ENCODE measurements at places on chromosomes 6 and 20. TPM values are rescaled to one million over a fixed set of nuclear protein-coding genes. Genes with fewer than 3 reads are reported as not detected.

FAM184A gene
- 2.9 TPM for total RNA-seq

SLC22A7 gene
- not detected for total RNA-seq

DNA sequence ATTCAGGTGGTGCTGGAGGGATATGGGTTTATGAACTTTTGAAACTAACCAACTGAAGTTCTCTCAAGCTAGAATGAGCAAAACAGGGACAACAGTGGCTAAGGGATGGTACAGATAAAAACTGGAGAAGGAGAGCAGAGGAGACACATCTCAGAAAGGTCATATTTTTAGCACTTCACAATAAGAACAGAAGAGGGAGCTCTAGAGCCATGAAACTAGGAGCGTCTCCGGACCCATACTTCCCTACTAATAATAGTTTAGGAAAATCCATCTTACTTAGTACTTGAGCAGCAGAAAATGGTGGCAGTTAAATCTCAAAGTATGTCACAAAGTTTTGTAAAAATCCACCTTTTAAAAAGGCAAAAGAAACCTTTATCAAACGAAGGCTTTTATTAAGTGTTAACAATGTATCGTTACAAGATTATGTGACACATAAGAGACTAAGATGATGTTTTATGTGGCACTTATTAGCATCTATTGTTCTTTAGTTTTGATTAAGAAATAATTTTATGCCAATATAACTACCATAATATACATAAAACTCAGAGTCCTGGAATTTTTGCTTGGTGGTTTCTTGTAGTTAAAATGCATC, 278.6 kb downstream of the TBC1D32 start:
- no peak overlapping the region for H3K27ac ChIP-seq
- no peaks in the 10 kb centered on the region for H3K36me3 ChIP-seq
- no peaks in the 10 kb centered on the region for H3K4me1 ChIP-seq
- no peak for DNase-seq

- H3K36me3 ChIP-seq, result peaks cover 38% of the 10 kb centered on the region
- no peak overlapping the region for H3K27ac ChIP-seq
- H3K4me3 ChIP-seq, result no peak overlapping the region
- no peaks in the 10 kb centered on the region for H3K4me1 ChIP-seq
- DNase-seq, result no peak
These were observed 27.9 kb downstream of the GCLC start for GRCh38 chr6:53517021-53517420.

DNA sequence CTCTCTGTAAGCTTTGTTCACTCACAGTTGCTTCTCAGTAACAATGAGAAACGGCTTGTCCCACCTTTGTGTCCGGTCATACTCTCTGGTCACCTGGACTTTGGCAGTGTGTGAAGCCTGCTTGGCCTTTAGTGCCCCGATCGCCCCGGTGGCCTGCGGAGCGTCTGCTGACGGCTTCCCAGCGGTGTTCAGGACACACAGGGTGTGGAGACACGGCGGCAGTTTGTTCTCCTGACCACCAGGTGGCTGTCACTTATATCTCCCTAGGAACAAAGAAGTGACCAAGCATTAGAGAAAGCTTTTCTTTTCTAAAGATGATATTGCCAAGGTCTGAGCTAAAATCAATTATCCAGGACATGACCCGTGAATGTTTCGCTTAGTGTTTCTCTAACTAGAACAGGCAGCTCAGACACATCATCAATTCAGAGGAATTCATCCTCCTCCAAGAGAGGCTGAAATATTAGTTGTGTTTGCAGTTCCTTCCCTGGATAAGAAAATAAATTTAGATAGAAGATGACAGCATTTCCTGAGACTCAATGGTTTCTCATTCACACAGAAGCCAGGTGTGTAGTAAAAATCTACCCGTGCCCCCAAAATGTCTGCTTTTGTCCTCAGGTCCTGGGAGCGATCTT, 167.4 kb upstream of the THBS2 start:
- H3K4me1 ChIP-seq, result no peaks in the 10 kb centered on the region
- DNase-seq, result no peak
- H3K4me3 ChIP-seq, result no peak overlapping the region
- no peak overlapping the region for H3K27ac ChIP-seq
- H3K36me3 ChIP-seq, result no peaks in the 10 kb centered on the region

GRCh38 chr6:28940294-28940857, 16.6 kb upstream of the TRIM27 start:
- H3K36me3 ChIP-seq, result no peaks in the 10 kb centered on the region
- H3K4me1 ChIP-seq, result peaks cover 42% of the 10 kb centered on the region
- peak overlapping the region; percentile 55 for H3K27ac ChIP-seq
- H3K4me3 ChIP-seq, result peak overlapping the region; percentile 66

DNA sequence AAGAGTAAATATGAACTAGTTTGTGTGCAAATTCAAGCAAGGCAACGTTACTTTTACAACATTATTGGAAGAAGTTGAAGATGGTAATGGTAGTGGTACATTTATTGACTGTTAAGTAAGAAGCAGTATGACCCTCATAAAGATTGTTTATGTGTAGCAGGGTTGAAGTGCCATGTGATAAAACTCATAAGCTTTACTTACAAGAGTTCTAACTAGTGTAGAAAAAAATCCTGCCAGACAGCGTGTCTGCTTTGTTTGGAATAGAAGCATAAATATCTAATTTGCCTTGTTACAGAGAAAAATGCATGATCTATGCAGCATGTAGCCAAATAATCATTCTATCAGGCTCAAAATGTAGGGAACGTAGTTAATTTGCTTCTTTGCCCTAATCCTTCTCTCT, 450.8 kb upstream of the SOX4 start:
- no peaks in the 10 kb centered on the region for H3K27me3 ChIP-seq

- H3K4me3 ChIP-seq, result no peak overlapping the region
- peaks cover 7% of the 10 kb centered on the region for H3K4me1 ChIP-seq
- H3K36me3 ChIP-seq, result peaks cover 28% of the 10 kb centered on the region
- H3K27ac ChIP-seq, result no peak overlapping the region
These were observed 38.1 kb downstream of the BICRAL start for GRCh38 chr6:42819803-42820511.

DNA sequence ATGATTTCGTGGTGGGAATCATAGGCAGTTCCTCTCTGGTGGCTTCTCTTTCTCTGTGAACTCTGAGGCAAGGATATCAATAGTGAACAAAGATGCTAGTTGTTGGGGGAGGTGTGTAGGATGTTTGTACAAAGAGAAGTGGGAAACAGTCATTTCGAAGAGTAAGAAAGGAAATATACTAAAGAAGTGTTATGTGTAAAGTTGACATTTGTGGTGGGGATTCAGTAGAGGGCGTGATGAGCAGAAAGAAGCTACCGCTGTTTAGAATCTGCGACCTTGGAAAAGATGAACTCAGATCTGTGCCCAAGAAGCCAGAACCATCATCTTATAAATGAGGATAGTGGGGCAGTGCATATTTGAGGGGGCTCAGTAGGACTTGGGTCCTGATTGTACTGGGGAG, 11.4 kb downstream of the SLC35F1 start:
- no peak overlapping the region for H3K4me3 ChIP-seq
- H3K27me3 ChIP-seq, result peaks cover 37% of the 10 kb centered on the region
- peaks cover 6% of the 10 kb centered on the region for H3K4me1 ChIP-seq
- no peak overlapping the region for H3K27ac ChIP-seq
- H3K36me3 ChIP-seq, result no peaks in the 10 kb centered on the region

GRCh38 chr6:149923327-149923986, 536 bp upstream of the RAET1G start:
- H3K36me3 ChIP-seq, result no peaks in the 10 kb centered on the region
- no peak overlapping the region for H3K27ac ChIP-seq
- peaks cover 31% of the 10 kb centered on the region for H3K4me1 ChIP-seq
- DNase-seq, result no peak

DNA sequence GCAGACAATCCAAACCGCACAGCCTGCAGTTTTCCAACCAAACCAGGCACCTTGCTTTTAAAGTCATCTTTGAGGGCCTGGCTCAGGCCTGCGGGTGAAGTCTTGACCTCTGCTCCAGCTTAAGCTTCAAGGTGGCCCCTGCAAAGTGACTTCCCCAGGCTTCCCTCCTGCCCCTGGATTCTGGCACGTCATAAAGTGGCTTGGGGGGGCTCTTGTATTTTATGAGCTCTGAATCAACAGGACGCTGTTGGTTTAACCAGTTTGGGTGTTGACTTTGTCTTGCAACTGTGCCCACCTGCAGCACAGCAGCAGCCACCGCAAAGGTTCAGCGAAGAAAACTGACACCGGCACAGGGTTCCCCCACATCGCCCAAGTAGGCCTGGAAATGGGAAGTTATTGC, 81.2 kb downstream of the NFATC2 start:
- H3K4me3 ChIP-seq, result no peak overlapping the region
- DNase-seq, result no peak
- peaks cover 69% of the 10 kb centered on the region for H3K36me3 ChIP-seq
- no peak overlapping the region for H3K27ac ChIP-seq
- no peaks in the 10 kb centered on the region for H3K27me3 ChIP-seq

GRCh38 chr6:72689107-72689954, 67.5 kb downstream of the KCNQ5 start:
- no peaks in the 10 kb centered on the region for H3K36me3 ChIP-seq
- no peak for DNase-seq
- no peaks in the 10 kb centered on the region for H3K27me3 ChIP-seq
- no peaks in the 10 kb centered on the region for H3K4me1 ChIP-seq
- no peak overlapping the region for H3K4me3 ChIP-seq

DNA sequence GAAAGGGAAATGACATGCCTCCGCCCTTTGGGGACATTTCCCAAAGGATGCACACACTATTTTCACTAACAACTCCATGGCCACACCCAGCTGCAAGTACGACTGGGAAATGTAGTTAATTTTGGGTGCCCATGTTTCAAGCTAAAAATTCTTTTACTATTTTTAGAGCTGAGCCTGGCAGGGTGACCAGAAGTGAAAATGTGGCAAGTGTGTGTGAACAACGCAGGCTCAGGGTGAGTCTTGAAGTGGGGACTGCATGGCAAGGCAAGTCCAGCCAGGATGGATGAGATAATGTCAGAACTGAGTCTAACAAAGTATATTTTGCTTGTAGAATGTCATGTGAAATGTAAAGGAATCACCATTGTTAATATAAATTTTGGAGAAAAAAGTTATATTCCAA, 17.0 kb upstream of the CD109 start:
- H3K27me3 ChIP-seq, result no peaks in the 10 kb centered on the region
- H3K4me1 ChIP-seq, result no peaks in the 10 kb centered on the region
- no peak overlapping the region for H3K27ac ChIP-seq

GRCh38 chr20:16387666-16388065, 185.6 kb downstream of the KIF16B start:
- no peak overlapping the region for H3K4me3 ChIP-seq
- DNase-seq, result no peak
- H3K27me3 ChIP-seq, result no peaks in the 10 kb centered on the region
- H3K36me3 ChIP-seq, result no peaks in the 10 kb centered on the region
- H3K4me1 ChIP-seq, result no peaks in the 10 kb centered on the region

DNA sequence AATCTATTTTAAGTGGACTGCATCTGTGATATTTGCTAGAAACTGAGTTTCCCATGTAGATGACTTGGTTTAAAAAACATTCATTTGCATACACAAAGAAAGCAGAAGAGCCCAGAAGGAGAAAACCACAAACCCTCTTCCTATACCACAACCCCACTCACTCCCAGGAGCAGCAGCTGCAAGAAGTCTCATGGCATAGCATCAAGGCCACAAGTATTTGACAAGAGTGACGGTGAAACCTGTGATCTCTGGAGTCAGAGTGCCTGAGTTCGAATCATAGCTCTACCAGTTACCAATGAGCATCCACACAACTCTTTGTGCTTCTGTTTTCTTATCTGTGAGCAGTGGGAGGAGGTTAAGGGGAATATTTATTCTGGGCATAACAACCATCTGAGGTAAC, 44.7 kb upstream of the SIRPG start:
- no peak for DNase-seq
- no peaks in the 10 kb centered on the region for H3K36me3 ChIP-seq
- no peaks in the 10 kb centered on the region for H3K27me3 ChIP-seq
- H3K4me3 ChIP-seq, result no peak overlapping the region
- H3K4me1 ChIP-seq, result peaks cover under 1% of the 10 kb centered on the region

DNA sequence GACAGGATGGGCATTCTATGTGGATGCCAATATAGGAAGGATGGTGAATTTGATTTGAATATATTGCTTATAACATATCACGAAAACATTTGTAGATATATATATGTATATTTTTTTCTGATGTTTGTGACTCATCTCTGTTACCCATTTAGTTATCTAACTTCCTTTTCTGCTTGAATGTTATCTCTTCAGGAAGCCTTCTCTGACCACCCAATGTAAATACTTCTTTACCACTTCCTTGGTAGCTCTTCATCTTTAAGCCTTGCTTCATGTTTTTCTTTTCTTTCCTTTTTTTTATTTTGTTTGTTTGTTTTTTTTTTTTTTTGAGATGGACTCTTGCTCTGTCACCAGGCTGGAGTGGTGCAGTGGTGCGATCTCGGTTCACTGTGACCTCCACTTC, 260.5 kb upstream of the EPHA7 start:
- no peak overlapping the region for H3K4me3 ChIP-seq
- no peak for DNase-seq
- H3K27me3 ChIP-seq, result no peaks in the 10 kb centered on the region

DNA sequence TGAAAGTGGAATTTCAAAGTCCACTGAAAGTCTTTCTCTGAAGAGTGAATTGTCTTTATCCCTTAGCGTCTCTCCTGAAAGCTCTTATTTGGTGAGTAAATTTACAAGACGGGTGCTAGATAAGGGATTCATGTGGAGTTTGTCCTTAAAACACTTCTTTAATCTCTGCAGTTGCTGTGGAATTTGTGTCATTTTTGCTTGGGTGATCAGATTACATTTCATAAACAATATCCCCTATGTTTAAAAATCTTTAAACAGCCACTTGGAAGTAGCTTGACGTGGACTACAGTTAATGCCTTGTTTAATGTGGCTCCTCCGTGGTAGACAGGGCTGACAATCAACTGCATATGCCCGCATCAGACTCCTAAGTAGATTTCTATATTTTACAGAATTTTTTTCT, 175.4 kb upstream of the ZNF217 start:
- no peaks in the 10 kb centered on the region for H3K27me3 ChIP-seq
- H3K4me1 ChIP-seq, result no peaks in the 10 kb centered on the region
- no peak overlapping the region for H3K4me3 ChIP-seq

DNA sequence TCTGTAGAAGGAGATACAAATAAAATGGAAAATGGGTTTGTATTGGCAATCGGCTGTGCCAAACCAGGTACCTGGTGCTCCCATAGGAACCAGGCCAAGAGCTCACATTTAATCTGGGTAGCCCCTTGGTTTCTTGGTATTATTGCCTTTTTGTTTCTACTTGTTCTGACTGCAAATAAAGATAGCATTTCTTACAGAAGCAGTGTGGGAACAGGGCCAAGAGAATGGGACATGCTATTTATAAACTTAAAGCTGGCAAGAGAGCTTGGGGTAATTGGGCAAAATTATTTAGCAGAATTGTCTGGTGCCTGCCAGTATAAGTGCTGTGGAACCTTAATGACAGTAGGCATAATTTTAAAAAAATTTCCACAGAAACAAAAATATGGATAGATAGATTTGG, 113.5 kb upstream of the GLP1R start:
- H3K4me1 ChIP-seq, result no peaks in the 10 kb centered on the region
- H3K36me3 ChIP-seq, result no peaks in the 10 kb centered on the region
- H3K27ac ChIP-seq, result no peak overlapping the region
- no peak overlapping the region for H3K4me3 ChIP-seq
- DNase-seq, result no peak

DNA sequence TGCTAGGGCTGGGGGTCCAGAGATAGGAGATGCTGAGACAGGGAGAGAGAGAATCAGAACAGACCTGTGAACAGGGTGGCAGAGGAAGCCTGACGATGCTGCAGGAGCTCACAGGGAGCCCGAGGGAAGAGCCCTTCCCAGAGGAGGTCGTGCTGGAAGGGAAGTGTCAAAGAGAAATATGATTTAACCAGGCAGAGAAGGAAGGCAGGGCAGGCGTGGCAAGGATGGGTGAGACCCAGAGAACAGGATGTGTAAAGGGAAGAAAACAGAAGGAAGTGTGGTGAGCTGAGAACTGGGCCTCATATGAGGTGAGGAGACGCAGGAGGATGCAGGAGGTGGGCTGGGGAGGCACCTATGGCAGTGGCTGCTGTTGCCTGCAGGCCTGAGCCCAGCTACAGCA, 105.6 kb downstream of the ZDHHC14 start:
- H3K27ac ChIP-seq, result peak overlapping the region; percentile 46
- H3K27me3 ChIP-seq, result no peaks in the 10 kb centered on the region
- H3K36me3 ChIP-seq, result no peaks in the 10 kb centered on the region
- peaks cover 39% of the 10 kb centered on the region for H3K4me1 ChIP-seq
